Effector memory CD4-positive, alpha-beta T cell (primary cell): ENCODE measurements at places on chromosomes 5 and 9.

DNA sequence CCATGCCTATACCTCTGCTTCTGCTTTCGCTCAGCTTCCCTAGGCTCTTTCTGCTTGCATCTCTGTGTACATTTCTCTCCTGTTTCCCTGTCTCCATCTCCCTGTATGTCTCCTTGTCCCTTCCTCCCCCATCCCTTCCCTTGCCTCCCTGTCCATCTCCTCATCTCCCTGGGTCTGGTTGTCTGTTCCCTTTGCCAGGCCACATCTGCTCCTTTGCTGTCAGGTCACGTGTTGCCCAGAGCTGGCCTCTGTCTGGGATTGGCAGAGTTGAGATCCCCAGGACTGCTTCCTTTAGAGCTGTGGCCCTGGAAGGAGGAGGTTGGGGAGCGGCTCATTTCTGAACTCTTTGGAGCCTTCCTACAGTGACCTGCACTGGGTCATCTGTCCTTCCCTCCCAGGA, 31.8 kb upstream of the PTGS1 start:
- H3K27ac ChIP-seq: no peak overlapping the region
- H3K36me3 ChIP-seq: no peaks in the 10 kb centered on the region
- no peaks in the 10 kb centered on the region for H3K27me3 ChIP-seq
- H3K4me1 ChIP-seq: no peaks in the 10 kb centered on the region

GRCh38 chr5:68318955-68319705, 103.6 kb downstream of the PIK3R1 start:
- no peak for DNase-seq
- H3K4me3 ChIP-seq: no peak overlapping the region
- H3K27me3 ChIP-seq: no peaks in the 10 kb centered on the region
- H3K4me1 ChIP-seq: peaks cover 7% of the 10 kb centered on the region

- no peak overlapping the region for H3K4me3 ChIP-seq
These were observed 45.0 kb upstream of the DMRTA1 start for GRCh38 chr9:22401671-22402070.

GRCh38 chr9:10843151-10843550, 230.3 kb upstream of the PTPRD start:
- no peak overlapping the region for H3K4me3 ChIP-seq
- no peak for DNase-seq
- no peaks in the 10 kb centered on the region for H3K4me1 ChIP-seq
- H3K36me3 ChIP-seq: no peaks in the 10 kb centered on the region

- H3K27ac ChIP-seq: no peak overlapping the region
- no peak overlapping the region for H3K4me3 ChIP-seq
- DNase-seq: no peak
- H3K36me3 ChIP-seq: no peaks in the 10 kb centered on the region
- peaks cover 4% of the 10 kb centered on the region for H3K27me3 ChIP-seq
These were observed 1.6 kb downstream of the PDGFRB start for GRCh38 chr5:150153957-150154617.

DNA sequence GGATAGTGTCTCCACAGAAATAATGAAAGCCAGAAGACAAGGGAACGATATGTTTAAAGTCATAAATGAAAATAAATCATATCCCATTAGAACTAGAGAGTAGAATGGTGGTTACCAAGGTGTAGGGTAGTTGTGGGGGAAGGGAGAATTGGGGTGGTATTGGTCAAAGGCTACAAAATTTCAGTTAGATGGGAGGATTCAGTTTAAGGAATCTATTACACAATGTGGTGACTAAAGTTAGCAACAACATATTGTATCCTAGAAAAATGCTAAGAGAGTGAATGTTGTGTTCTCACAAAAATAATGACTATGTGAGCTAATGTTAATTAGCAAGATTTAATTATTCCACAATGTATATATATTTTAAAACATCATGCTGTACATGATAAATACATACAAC, 27.8 kb upstream of the LARP1 start:
- no peaks in the 10 kb centered on the region for H3K4me1 ChIP-seq
- no peak overlapping the region for H3K4me3 ChIP-seq
- H3K27me3 ChIP-seq: no peaks in the 10 kb centered on the region
- no peak overlapping the region for H3K27ac ChIP-seq
- DNase-seq: no peak
- H3K36me3 ChIP-seq: no peaks in the 10 kb centered on the region

DNA sequence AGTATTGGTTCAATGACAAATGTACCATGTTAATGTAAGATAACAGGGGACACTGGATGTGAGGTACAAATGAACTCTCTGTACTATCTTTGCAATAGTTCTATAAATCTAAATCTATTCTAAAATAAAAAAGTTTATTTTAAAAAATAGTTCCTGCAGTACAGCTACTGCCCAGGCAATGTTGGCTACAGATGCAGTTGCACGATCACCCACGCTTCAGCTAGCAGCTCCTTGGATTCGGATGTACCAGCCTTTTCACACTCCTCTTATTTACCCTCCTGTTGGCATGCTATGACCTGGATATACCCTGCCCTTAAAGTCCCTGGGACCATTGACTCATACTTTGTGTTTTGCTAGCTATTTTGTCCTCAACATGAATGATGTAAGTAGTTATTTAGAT, 185.4 kb upstream of the SMARCA2 start:
- no peak overlapping the region for H3K4me3 ChIP-seq
- no peaks in the 10 kb centered on the region for H3K36me3 ChIP-seq
- no peak overlapping the region for H3K27ac ChIP-seq

- no peaks in the 10 kb centered on the region for H3K36me3 ChIP-seq
- H3K4me1 ChIP-seq: no peaks in the 10 kb centered on the region
- H3K27me3 ChIP-seq: no peaks in the 10 kb centered on the region
- H3K27ac ChIP-seq: no peak overlapping the region
- no peak for DNase-seq
- no peak overlapping the region for H3K4me3 ChIP-seq
These were observed 34.1 kb downstream of the FABP6 start for GRCh38 chr5:160263326-160263855.

DNA sequence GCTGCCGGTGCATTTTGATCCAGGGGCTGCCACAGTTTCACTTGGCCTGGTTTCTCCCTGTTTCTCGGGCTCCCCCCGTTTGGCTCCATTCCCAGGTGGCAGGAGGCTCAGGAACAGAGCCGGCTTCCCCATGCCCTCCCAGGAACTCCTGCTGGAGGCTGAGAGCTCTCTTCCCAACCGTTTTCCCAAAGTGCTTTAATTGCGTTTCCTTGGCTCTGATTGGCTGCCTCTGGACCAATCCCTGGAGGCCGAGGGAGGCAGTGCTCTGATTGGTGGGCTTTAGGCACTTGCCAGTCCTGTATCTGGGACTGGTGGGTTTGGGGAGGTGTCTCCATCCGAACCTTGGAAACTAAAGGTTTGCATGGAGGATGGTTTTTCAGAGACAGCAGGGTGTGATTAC, 4.9 kb downstream of the TSPAN17 start:
- H3K27me3 ChIP-seq: no peaks in the 10 kb centered on the region
- no peak overlapping the region for H3K27ac ChIP-seq
- H3K4me1 ChIP-seq: peaks cover 18% of the 10 kb centered on the region
- H3K36me3 ChIP-seq: peaks cover 7% of the 10 kb centered on the region

DNA sequence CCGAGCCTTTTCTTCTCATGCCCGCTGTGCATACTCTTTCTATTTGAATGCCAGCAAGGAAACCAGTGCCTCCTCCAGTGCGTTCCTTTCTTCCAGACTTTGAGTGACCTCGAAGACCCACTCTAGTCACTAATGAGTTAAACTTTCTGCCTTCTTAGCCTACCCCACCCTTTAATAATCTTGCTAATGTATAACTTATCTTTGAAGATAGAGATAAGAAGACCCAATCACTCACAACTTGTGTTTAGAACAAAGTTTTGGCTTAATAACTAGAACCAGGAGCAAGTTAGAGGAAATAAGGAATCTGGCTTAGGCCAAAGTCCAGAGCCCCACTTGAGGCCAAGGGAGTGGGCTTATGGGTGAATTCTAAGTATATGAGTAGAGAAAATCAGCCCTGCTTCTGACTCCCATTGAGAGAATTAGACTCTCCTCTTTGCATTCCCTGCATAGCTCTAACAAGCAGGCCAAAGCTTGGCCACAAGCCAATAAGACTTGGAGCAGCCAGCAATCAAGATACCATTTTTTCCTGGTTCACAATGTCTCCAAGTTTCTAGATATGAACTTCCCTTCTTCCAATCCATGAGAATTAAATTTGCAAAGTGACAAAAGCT, 181.5 kb upstream of the PIK3R1 start:
- DNase-seq: no peak
- H3K27me3 ChIP-seq: peaks cover 3% of the 10 kb centered on the region
- H3K4me3 ChIP-seq: no peak overlapping the region
- no peak overlapping the region for H3K27ac ChIP-seq
- no peaks in the 10 kb centered on the region for H3K36me3 ChIP-seq
- H3K4me1 ChIP-seq: no peaks in the 10 kb centered on the region

GRCh38 chr9:104025104-104025503, 69.0 kb upstream of the SMC2 start:
- H3K4me3 ChIP-seq: no peak overlapping the region
- no peaks in the 10 kb centered on the region for H3K27me3 ChIP-seq
- no peak overlapping the region for H3K27ac ChIP-seq
- no peak for DNase-seq
- H3K36me3 ChIP-seq: no peaks in the 10 kb centered on the region

- H3K4me3 ChIP-seq: peak overlapping the region; percentile 67
- H3K36me3 ChIP-seq: no peaks in the 10 kb centered on the region
- H3K27me3 ChIP-seq: no peaks in the 10 kb centered on the region
- DNase-seq: peak; percentile 62
- H3K27ac ChIP-seq: peak overlapping the region; percentile 61
These were observed 1.3 kb upstream of the ABCA2 start for GRCh38 chr9:137029058-137029936.

DNA sequence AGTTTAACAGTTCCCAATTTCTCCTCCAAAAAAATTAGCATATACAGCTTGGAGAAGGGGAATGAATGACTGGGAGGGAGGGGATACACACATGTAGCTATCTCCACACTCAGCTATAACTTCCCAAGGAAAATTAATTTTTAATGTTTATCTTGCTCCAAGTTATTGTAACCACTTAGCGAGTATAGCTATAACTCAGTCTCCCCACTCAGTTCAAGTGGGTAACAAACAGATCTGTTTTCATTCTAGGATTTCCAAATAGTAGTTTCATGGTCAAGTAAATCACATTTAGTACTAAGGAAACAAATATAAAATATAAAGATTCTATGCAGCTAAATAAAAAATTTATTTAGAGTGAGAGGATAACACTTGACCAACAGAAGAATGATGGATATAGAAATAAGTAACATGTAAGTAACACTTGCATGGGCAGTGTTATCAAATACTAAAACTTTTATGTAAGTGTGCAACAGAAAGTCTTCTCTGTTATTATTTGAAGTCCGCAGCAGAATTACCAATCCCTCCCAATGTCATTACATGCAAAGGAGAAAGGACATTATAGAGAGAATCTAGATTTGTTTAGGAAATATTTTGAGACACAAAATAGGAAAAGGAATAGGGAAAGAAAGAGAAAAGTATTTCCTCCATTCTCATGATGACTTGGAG, 10.2 kb upstream of the NFIB start:
- no peaks in the 10 kb centered on the region for H3K27me3 ChIP-seq
- DNase-seq: no peak
- no peak overlapping the region for H3K4me3 ChIP-seq

DNA sequence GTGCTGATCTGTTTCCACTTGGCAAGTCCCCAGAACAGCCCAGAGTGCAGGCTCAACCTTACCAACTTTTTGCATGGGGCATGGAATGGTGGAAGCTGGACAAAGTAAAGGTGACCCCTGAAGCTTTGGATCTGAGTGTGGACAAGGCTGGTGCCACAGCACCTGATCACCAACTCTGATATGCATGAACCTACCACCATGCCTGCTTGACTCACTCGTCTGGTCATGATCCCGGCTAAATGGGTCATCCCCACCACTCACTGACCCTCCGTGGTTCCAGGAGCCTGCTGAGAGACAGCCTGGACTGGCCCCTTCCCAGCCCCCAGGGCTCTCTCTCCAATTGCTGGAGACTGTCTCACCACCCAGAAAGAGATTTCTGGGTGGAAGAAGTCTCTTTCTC, 14.4 kb upstream of the SLC22A4 start:
- no peaks in the 10 kb centered on the region for H3K4me1 ChIP-seq
- no peaks in the 10 kb centered on the region for H3K36me3 ChIP-seq
- no peak for DNase-seq
- H3K4me3 ChIP-seq: no peak overlapping the region
- no peak overlapping the region for H3K27ac ChIP-seq

GRCh38 chr5:15635289-15635616, 135.3 kb downstream of the FBXL7 start:
- H3K4me3 ChIP-seq: no peak overlapping the region
- H3K27ac ChIP-seq: no peak overlapping the region
- no peaks in the 10 kb centered on the region for H3K36me3 ChIP-seq
- H3K27me3 ChIP-seq: no peaks in the 10 kb centered on the region

- H3K27ac ChIP-seq: no peak overlapping the region
- H3K36me3 ChIP-seq: no peaks in the 10 kb centered on the region
- H3K27me3 ChIP-seq: no peaks in the 10 kb centered on the region
- DNase-seq: peak; percentile 25
These were observed 71.5 kb downstream of the ANKRD33B start for GRCh38 chr5:10635257-10635866.

DNA sequence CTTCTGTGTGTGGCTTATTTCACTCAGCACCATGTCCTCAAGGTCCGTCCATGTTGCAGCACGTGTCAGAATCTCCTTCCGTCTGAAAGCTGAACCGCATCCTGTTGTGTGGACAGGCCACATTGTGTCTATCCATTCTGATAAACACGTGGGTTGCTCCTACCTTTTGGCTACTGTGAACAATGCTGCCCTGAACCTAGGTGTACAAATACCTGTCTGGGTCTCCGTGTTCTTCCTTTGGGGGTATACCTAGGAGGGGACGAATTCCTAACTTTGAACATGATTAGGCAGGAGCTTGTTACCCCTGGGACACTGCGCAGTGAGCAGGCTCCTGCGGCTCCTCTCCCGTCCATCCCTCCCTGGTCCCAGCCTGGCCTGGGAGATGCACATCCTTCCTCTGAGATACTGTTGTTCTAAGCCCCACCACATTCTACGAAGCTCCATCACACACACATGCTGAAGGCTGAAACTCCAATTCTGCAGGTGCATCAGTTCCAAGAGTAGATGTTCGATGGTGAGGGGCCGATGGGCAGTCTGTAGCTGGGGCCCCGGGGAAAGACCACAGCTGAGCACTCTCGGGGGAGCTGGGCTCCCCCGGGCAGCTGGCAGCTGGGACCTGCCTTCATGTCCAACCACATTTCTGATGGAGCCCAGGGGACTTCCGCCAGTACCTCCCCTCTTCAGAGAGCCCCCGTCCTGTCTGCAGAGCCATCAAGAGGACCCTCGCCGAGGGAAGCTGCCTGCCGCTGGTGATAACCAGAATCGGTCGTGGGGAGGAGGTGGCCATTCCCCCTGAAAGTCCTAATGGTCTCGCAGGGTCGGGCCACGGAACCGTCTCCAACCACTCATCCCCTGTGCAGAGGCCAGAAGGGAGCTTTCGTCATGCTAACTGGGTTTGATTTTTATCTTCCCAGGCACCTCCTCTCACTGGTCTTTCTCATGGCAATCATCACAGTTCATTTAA, 120.9 kb downstream of the COL23A1 start:
- no peaks in the 10 kb centered on the region for H3K36me3 ChIP-seq
- peaks cover 1% of the 10 kb centered on the region for H3K27me3 ChIP-seq
- no peak overlapping the region for H3K27ac ChIP-seq
- DNase-seq: no peak
- no peak overlapping the region for H3K4me3 ChIP-seq

- DNase-seq: no peak
- no peak overlapping the region for H3K4me3 ChIP-seq
- H3K36me3 ChIP-seq: no peaks in the 10 kb centered on the region
- peaks cover 4% of the 10 kb centered on the region for H3K4me1 ChIP-seq
- H3K27me3 ChIP-seq: no peaks in the 10 kb centered on the region
These were observed 248.9 kb downstream of the CWC27 start for GRCh38 chr5:65017636-65018035.

GRCh38 chr9:35603506-35603985, 1.5 kb upstream of the TESK1 start:
- DNase-seq: no peak
- H3K27me3 ChIP-seq: no peaks in the 10 kb centered on the region
- H3K27ac ChIP-seq: peak overlapping the region; percentile 61
- peaks cover 20% of the 10 kb centered on the region for H3K4me1 ChIP-seq
- peaks cover 8% of the 10 kb centered on the region for H3K36me3 ChIP-seq
